ENCODE measurements at places on chromosomes 7 and 10.
A peak's percentile ranks its signal among the peaks of the same experiment; 100 is the strongest.

GRCh38 chr10:69279110-69279509, 814 bp downstream of the HK1 start:
- no peak for DNase-seq

GRCh38 chr7:33981671-33982424, 76.5 kb downstream of the BMPER start:
- DNase-seq, result no peak

DNA sequence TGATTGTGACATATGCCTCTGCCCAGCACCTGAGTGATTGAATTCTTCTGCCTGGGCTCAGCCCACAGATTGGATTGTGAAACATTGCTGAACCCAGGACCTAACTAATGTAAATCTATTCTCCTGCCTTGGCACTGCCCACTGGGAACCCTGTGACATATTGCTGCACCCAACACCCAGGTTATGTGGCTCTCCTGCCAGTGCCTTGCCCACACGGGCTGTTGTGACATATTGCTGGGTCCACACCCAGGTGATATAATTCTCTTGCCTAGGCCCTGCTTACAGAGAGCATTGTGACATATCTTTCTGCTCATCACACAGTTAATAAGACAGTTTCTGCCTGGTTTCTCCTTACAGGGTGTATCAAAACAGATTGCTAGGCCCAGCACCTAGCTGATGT, 50.8 kb upstream of the ZNF680 start:
- DNase-seq, result no peak

DNA sequence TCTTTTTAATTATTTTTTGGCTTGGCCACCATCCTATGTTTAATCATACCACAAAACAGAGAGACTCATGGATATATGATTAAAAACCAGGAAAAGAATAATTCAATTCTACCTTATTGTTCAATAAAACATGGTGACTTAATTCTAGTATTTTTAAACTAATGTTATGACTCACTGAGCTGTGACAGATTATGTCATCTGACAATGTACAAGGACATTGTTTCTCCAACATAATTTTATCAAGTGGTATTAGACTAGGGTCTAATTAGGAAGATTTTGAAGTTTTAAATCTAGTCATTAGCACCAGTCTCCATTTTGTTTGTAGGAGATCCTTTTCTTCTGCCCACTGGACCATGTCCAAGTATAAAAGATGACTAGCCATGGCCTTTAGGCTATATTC, 199.3 kb upstream of the MDFIC start:
- no peak for DNase-seq

DNA sequence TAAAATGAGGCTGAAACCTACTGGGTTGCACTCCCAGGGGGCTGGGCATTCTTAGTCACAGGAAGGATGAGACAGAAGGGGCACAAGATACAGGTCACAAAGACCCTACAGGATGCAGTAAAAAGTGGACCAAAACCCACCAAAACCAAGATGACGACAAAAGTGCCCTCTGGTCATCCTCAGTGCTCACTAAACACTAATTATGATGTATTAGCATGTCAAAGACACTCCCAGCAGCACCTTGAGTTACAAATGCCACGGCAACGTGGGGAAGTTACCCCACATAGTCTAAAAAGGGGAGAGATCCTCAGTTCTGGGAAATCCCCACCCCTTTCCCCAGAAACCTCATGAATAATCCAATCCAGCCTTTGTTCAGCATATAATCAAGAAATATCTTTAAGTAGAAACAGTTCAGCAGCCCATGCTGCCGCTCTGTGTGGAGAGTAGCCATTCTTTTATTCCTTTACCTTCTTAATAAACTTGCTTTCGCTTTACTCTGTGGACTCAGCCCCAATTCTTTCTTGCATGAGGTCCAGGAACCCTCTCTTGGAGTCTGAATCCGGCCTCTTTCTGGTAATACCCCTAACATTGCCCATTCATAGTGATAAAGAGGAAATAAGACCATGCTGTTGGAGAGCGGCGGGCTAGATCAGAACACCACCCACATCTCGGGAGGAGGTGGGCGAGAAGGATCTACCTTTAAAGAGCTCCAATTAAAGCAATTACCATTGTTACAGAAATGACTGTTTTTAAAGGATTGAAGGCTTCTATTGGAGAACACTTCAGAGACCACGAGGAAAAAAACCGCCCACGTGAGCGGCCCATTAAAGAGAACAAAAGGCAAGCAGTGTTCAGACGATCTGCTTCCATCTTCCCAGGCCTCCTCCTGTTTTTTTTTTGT, 170.9 kb downstream of the USP6NL start:
- no peak for DNase-seq

- DNase-seq, result peak; percentile 64
Observed at GRCh38 chr10:52883996-52884871, 111.7 kb upstream of the MBL2 start.

Measured in HAP-1 (cell line).